RWPE2 (cell line): ENCODE measurements at places on chromosomes 12 and 14.
A peak's percentile ranks its signal among the peaks of the same experiment; 100 is the strongest.

DNA sequence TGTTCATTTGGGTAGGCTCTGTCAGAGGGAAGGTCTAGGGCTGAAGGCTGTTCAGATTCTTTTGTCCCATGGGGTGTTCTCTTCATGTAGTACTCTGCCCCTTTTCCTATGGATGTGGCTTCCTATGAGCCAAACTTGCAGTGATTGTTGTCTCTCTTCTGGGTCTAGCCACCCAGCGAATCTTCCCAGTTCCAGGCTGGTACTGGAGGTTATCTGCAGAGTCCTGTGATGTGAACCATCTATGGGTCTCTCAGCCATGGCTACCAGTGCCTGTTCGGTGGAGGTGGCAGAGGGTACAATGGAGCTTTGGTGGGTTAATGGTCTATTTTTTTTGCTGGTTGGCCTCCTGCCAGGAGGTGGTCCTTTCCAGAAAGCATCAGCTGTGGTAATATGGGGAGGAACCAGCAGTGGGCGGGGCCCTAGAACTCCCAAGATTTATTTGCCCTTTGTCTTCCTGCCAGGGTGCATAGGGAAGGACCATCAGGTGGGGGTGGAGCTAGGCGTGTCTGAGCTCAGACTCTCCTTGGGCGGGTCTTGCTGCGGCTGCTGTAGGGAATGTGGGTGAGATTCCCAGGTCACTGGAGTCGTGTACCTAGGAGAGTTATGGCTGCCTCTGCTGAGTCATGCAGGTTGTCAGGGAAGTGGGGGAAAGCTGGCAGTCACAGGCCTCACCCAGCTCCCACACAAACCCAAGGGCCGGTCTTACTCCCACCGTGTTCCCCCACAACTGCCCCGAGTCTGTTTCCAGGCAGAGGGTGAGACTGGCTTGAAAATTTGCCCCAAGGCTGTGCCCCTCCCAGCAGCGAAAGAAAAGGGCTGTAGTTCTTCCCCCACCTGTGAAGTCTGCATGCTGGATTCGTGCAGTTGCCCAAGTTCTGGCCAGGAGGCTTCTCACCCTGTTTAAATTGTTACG is 17.5 kb downstream of the MTRFR start:
- H3K36me3 ChIP-seq, result peaks cover 38% of the 10 kb centered on the region
- no peaks in the 10 kb centered on the region for H3K27me3 ChIP-seq
- H3K27ac ChIP-seq, result peak overlapping the region; percentile 89
- peaks cover 15% of the 10 kb centered on the region for H3K4me1 ChIP-seq

GRCh38 chr12:99498756-99499155 is 148.8 kb upstream of the GARIN6 start:
- no peak overlapping the region for H3K27ac ChIP-seq
- H3K4me1 ChIP-seq, result no peaks in the 10 kb centered on the region
- no peaks in the 10 kb centered on the region for H3K27me3 ChIP-seq
- no peak for DNase-seq
- no peak overlapping the region for H3K4me3 ChIP-seq

- H3K27ac ChIP-seq, result no peak overlapping the region
- DNase-seq, result no peak
- H3K36me3 ChIP-seq, result no peaks in the 10 kb centered on the region
- H3K4me3 ChIP-seq, result peak overlapping the region; percentile 80
Measured at GRCh38 chr12:104956870-104957718, 996 bp downstream of the SLC41A2 start.

DNA sequence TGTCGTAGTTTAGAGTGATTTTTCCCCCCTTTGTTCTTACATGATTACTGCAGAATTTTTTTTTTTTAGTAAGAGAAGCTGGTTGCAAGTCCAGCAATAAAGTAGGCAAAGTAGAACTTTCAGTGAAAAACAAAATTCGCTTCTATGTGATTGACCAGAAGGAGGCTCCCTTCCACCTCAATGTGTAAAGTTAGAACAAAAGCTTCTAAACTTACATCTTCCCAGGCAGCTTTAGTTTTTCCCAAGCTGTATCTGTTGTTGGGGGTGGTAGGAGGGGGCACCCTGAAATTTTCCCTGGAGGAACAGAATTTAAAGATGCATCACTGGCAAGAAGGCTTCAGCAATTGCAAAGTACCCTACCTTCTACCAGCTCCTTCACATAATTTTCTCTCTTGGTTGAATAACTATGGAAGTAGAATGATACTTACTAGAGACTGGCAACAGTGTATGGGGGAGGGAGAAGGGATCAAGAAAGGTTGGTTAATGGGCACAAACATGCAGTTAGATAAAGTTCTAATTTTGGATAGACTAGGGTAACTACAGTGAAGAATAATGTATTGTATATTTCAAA is 87.3 kb upstream of the E2F7 start:
- H3K4me3 ChIP-seq, result no peak overlapping the region
- no peaks in the 10 kb centered on the region for H3K27me3 ChIP-seq
- no peaks in the 10 kb centered on the region for H3K4me1 ChIP-seq
- H3K27ac ChIP-seq, result no peak overlapping the region
- DNase-seq, result no peak
- H3K36me3 ChIP-seq, result no peaks in the 10 kb centered on the region

- H3K4me3 ChIP-seq, result no peak overlapping the region
- H3K36me3 ChIP-seq, result peaks cover 76% of the 10 kb centered on the region
- H3K4me1 ChIP-seq, result peaks cover 13% of the 10 kb centered on the region
Measured at GRCh38 chr12:95304673-95305198, 87.1 kb downstream of the VEZT start.

- H3K4me3 ChIP-seq, result no peak overlapping the region
- no peaks in the 10 kb centered on the region for H3K36me3 ChIP-seq
- no peaks in the 10 kb centered on the region for H3K27me3 ChIP-seq
Measured at GRCh38 chr14:85387181-85387580, 142.8 kb upstream of the FLRT2 start.

DNA sequence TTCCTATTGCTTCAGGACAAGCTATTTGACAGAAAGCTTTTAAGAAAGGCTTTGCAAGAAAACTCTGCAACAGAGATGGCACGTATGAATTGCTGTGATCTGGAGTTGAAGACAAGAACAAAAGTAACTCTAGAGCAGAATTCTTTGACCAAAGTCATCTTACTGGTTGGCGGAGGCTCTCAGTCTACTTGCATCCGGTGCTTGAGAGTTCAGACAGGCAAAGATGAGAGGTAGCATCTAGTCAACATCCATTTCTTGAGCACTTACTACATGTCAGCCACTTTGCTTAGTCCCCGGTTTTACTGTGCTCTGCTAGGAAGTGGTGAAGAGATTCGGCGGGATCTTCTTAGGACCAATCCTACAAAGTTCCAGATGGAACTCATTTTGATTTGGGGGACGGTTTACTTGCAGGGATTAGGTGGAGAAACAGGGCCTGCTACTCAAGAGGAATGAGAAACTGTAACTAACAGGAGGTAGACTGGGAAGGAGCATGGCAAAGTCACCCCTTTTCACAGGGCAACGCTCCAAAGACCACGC is 404 bp upstream of the CCDC91 start:
- H3K4me3 ChIP-seq, result peak overlapping the region; percentile 56
- H3K36me3 ChIP-seq, result no peaks in the 10 kb centered on the region
- H3K27ac ChIP-seq, result peak overlapping the region; percentile 80
- H3K27me3 ChIP-seq, result no peaks in the 10 kb centered on the region
- H3K4me1 ChIP-seq, result no peaks in the 10 kb centered on the region

- H3K4me1 ChIP-seq, result no peaks in the 10 kb centered on the region
- H3K36me3 ChIP-seq, result no peaks in the 10 kb centered on the region
- H3K27ac ChIP-seq, result no peak overlapping the region
- no peak overlapping the region for H3K4me3 ChIP-seq
- H3K27me3 ChIP-seq, result no peaks in the 10 kb centered on the region
- no peak for DNase-seq
Measured at GRCh38 chr12:52829986-52830770, 3.9 kb downstream of the KRT79 start.

DNA sequence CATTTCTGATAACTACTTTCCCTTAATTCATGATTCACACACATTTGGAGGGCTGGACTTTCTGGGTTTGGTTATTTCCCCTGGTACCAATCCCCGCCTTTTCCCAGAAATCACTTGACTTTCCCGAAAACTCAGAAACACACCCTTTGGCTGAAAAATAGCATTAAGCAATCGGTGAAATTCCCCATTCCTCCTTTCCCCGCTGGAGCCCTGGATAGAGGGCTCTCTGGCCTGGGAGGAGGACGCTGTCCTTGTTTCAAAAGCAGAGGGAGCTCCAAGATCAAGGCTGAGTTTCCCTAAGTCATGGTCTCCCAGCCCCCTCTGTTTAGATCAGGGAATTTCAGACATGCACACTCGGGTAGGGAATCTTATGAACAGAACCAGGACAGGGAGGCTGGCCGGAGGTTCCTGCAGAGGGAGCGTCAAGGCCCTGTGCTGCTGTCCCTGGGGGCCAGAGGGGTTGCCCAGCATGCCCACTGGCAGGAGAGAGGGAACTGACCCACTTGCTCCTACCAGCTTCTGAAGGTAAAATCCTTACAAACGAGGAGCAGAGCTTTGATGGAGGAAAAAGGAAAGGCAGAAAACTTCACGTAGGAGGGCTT is at the start of gene C1S:
TSS of gene C1S (plus strand) at position 366 of the 602 bp plus-strand sequence. CDS start 1,195 bp downstream, outside the sequence.
- H3K27ac ChIP-seq, result no peak within 1 kb of the TSS
- no peak for DNase-seq
- no peaks in the 10 kb centered on the region for H3K36me3 ChIP-seq
- no peaks in the 10 kb centered on the region for H3K27me3 ChIP-seq

GRCh38 chr12:56082967-56083366 is 3.0 kb downstream of the ERBB3 start:
- H3K27me3 ChIP-seq, result no peaks in the 10 kb centered on the region
- H3K36me3 ChIP-seq, result peaks cover 5% of the 10 kb centered on the region; the same call in 1 of the 2 replicates
- H3K4me1 ChIP-seq, result peaks cover 4% of the 10 kb centered on the region
- no peak overlapping the region for H3K4me3 ChIP-seq
- no peak overlapping the region for H3K27ac ChIP-seq
- no peak for DNase-seq

DNA sequence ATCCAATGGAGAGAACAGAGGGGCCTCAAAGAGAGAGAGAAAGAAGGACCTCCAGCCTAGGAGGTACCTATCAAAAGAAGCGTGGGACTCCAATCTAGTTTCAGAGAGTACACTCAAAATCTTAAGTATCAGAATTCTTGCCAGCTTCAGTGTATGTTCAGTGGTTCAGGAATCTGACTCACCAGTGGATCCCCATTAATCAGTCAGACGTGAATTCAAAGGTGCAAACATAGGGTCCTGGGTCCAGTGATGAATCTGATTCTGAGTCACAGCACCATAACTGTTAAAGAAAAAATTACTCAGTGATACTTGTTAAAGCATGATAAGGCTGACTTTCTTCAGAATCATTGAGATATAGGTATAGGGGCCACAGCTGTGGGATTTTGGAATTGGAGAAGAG is 33.2 kb downstream of the ETNK1 start:
- H3K27me3 ChIP-seq, result no peaks in the 10 kb centered on the region
- H3K27ac ChIP-seq, result peak overlapping the region; percentile 26
- no peak overlapping the region for H3K4me3 ChIP-seq
- H3K4me1 ChIP-seq, result peaks cover 5% of the 10 kb centered on the region

DNA sequence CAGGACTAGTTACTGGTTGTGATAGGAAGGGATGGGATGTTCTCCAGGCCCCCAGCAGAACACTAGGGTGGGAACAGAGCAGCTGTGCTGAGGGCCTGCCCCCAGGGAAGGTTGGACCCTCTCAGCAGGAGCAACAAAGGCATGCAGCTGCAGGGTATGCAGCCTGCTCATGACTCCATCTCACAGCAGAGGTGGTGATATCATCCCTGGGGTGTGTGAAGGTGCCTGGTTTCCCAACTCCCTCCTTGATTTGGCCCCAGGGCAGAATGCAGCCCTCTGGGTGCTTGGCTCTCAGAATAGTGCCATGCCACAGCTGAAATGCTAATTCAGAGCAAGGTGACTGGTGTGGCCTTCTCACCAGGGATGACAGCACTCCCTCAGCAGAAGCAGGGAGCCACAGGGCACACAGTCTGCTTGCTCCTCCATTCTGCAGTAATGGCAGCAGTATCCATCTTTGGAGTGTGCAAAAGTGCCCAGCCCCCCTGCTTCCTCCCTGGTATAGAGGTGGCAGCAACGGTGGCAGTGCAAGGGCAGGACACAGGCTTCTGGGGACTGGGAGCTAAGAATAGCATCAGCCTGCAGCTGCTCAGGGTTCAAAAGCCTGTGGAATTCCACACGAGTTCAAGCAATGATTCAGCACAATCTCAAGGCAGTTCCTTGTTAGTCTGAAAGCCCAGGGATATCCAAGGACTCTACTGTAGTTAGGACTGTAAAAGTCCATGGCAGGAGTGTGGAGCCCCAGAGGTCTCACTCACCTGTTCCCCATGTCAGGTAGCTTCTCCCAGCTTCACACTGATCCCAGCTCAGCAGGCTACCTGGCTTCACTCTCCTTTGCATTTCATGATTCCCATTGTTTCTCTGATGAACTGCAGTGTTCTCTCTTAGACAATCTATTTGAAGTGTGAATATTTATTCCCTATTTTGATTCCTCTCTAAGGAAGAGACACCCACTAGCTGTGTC is 298.1 kb upstream of the FOXG1 start:
- no peak for DNase-seq
- no peaks in the 10 kb centered on the region for H3K36me3 ChIP-seq
- no peak overlapping the region for H3K27ac ChIP-seq
- no peak overlapping the region for H3K4me3 ChIP-seq
- H3K27me3 ChIP-seq, result no peaks in the 10 kb centered on the region

DNA sequence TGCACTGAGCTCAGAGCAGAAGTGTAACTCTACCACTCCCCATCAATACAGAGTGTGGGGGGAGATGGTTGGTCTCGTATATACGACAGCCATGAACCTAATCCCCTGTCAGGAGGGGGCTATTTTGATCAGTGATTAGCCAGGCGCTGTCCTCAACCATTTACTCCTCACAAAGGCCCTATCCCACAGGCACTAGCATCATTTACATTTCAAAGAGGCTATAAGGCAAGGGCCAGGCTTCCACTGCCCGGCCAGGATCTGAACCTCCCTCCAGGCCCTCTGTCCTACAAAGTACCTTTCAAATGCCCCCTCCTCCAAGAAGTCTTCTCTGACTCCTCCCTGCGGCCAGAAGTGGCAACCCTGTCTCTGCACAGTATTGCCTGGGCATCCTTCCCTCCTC is 74.7 kb downstream of the ITPK1 start:
- peak overlapping the region; percentile 99 for H3K27ac ChIP-seq
- 0 out of 2 replicates have a peak, but pooled peaks cover 5% of the 10 kb centered on the region for H3K36me3 ChIP-seq
- no peak overlapping the region for H3K4me3 ChIP-seq
- H3K27me3 ChIP-seq, result no peaks in the 10 kb centered on the region
- DNase-seq, result no peak
- peaks cover 93% of the 10 kb centered on the region for H3K4me1 ChIP-seq

GRCh38 chr12:124039276-124039675 is 66.3 kb downstream of the ZNF664 start:
- no peak overlapping the region for H3K27ac ChIP-seq
- no peak overlapping the region for H3K4me3 ChIP-seq
- DNase-seq, result no peak
- H3K36me3 ChIP-seq, result no peaks in the 10 kb centered on the region

DNA sequence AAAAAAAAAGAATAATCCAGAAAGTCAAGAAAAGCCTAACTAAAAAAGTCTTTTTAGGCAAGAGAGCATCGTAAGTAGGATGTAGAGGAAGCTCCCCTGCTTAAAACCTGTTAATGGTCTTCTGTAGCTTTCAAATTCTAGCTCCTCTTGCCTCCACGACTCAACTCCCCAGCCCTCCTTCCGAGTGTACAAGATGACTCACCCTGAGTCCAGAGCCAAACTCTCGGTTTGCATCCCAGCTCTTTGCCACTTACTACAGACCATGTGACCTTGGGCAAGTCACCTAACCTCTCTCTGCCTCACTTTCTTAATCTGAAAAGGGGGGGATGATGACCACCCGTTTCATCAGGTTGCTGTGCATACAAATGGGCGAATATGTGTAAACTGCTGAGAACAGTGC is 460.4 kb downstream of the DPF3 start:
- H3K4me3 ChIP-seq, result no peak overlapping the region
- DNase-seq, result no peak
- peaks cover 25% of the 10 kb centered on the region for H3K27me3 ChIP-seq
- no peaks in the 10 kb centered on the region for H3K36me3 ChIP-seq
- no peak overlapping the region for H3K27ac ChIP-seq
- no peaks in the 10 kb centered on the region for H3K4me1 ChIP-seq
